ENCODE measurements at places on chromosomes 13 and 19. TPM values are rescaled to one million over a fixed set of nuclear protein-coding genes. Genes with fewer than 3 reads are reported as not detected.

ZNF71 gene
- total RNA-seq = 4.0 TPM

ZNF99 gene
- total RNA-seq = not detected

PNMA8B gene
- not detected for total RNA-seq

CRLF1 gene
- total RNA-seq = 0.57 TPM

ZNF560 gene
- 0.10 TPM for total RNA-seq

CEACAM20 gene
- total RNA-seq = not detected

ZSCAN4 gene
- not detected for total RNA-seq

NR2C2AP gene
- total RNA-seq = 29.4 TPM

DNA sequence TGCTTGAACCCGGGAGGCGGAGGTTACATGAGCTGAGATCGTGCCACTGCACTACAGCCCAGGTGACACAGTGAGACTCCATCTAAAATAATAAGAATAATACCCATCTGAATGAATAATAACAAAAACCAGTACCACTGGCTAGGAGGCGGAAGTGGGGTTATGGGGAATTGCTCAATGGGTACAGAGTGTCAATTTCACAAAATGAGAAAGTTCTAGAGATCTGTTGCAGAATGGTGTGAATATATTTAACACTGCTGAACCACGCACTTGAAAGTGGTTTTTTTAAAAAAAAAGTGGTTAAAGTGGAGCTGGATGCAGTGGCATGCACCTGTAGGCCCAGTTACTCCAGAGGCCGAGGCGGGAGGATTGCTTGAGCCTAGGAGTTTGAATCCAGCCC lies 18.5 kb downstream of the KLF2 start:
- DNase-seq = no peak

GRCh38 chr13:89361909-89362308 lies 1690.7 kb downstream of the SLITRK5 start:
- no peak for DNase-seq

DNA sequence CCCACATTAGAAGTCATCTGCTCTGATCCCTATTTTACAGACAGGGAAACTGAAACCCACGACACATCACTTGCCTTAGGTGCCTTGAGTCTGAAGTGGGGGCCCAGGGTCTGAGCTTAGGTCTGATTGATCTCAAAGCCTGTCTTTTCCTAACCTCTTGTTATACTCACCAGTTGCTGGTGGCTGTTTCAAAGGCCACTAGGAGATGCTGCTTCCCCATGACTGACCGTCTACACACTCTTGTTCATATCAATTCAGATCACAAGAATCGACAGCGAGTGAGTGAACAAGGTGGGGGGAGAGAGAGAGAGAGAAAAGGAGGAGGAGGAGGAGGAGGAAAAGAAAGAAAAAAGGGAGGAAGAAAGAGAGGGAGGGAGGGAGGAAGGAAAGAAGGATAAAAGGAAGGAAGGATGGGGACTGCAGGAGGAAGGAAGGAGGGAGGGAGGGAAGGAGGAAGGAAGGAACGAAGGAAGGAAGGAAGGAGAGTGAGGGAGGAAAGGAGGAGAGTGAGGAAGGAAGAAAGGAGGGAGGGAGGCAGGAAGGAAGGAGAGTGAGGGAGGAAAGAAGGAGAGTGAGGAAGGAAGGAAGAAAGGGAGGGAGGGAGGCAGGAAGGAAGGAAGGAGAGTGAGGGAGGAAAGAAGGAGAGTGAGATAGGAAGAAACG lies 3.3 kb downstream of the OR10H1 start:
- DNase-seq = peak; percentile 70

- DNase-seq = no peak
Measured at GRCh38 chr19:37893845-37894575, 12.4 kb downstream of the WDR87 start.

DNA sequence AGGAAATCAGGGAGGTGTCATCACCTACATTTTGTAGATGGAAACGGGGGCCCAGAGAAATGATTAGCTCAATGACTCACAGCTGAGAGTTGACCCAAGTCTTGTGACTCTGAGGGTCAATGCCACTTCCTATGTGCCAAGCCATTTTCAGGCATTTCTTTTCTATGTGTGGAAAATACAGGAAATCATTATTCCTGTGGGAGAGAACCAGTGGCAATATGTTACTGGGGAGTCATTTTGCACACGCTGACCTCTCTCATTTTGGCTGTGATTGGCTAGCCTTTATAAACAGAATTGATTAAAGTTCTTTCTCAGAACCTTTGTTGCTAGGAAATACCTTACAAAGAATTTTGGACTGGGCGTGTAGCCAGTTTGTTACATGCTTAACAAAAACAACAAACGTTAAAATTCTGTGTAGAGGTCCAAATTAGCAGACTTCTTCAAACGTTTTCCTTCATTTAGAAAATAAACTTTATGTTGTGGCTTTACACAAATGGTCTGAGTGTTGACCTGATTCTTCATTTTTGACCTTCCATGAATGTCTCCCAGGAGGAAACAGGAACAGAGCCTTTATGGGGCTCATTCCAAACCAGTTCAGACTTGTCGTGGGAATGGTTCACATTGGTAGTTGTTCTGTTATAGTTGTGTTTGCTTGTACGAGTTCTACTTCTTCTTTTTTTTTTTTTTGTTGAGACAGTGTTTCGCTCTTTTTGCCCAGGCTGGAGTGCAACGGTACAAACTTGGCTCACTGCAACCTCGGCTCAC lies 11.4 kb downstream of the PCCA start:
- peak; percentile 91 for DNase-seq

- no peak for DNase-seq
Measured at GRCh38 chr19:10554760-10555609, 10.8 kb downstream of the KRI1 start.

DNA sequence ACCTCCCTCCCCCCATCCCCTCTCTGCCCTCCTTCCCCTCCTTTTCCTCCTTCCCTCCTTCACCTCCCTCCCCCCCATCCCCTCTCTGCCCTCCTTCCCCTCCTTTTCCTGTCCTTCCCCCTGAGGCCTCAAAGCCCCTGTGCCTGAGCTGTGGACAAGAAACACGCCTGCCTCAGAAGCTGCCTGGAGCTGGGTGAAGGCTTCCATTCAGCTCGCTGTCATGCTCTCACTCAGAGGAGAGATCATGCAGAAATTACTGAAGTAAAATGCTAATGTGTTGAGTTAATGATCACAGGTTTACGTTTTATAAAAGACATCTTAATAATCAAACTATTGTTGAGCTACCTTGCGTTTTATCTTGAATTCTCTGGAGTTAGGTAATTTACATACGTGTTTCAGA lies 114.5 kb downstream of the ATP11A start:
- no peak for DNase-seq

DNA sequence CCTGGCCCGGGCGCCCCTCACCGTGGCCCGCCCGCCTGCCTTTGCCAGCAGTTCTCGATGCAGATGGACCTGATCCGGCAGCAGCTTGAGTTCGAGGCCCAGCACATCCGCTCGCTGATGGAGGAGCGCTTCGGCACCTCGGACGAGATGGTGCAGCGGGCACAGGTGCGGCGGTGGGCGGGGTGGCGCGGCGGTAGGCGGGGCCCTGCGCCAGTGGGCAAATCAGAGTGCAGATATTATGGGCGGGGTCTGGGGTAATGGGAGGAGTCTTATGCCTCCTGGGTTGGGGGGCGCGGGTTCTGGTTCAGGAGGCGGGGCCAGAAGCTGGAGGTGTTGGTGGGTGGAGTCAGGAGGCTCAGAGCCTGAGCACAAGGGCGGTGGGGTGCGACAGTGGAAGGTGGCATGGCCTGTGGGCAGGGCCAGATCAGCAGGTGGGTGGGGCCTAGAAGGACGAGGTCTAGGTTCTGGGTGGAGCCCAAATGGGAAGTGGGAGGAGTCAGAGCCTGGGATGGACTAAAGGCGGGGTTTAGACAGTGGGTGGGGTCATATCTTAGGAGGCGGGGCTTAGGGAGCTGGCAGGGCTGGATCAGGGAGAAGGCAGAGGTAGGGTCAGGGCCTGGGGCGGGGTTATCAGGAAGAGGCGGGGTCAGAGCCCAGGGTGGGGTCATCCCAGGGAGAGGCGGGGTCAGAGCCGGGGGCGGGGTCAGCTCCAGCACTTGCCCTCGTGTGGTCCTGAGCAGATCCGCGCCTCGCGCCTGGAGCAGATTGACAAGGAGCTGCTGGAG lies 5.6 kb downstream of the APC2 start:
- peak; percentile 39 for DNase-seq

GRCh38 chr13:43514311-43514710 lies 272.5 kb downstream of the ENOX1 start:
- DNase-seq = no peak

DNA sequence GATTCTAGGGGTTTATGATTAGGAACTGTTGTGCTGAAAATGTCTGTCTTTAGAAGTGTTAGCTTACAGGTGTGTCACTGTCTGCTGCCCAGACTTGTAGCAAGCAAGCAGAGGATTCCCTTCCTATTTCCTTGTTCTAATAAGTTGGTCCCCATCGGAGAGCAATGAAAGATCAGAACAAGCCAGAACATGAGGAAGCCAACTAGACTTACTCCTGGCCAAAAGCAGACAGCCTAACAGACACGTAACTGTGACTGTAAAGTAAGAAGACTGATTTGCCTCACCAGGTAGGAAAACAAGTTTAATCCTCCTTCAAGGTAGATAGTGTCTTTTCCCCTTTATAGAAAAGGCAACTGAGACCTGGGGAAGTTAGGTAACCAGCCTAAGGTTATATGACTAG lies 12.5 kb downstream of the POLR1D start:
- DNase-seq = no peak

GRCh38 chr19:31314156-31314555 lies 35.1 kb downstream of the TSHZ3 start:
- DNase-seq = no peak

DNA sequence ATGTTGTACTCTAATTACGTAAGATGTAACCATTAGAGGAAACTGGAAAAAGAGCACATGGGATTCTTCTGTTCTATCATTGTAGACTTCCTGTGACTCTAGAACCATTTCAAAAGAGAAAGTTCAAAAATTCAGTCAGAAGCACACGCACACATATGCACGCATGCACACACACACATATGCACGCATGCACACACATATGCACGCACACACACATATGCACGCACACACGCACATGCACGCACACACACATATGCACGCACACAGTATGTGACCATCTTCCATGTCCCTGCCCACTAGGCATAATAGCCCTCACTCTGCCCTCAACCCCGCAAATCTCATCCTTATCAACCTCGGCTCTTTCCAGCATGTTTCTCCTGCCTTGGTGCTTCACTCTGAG lies 14.0 kb downstream of the GP6 start:
- no peak for DNase-seq

DNA sequence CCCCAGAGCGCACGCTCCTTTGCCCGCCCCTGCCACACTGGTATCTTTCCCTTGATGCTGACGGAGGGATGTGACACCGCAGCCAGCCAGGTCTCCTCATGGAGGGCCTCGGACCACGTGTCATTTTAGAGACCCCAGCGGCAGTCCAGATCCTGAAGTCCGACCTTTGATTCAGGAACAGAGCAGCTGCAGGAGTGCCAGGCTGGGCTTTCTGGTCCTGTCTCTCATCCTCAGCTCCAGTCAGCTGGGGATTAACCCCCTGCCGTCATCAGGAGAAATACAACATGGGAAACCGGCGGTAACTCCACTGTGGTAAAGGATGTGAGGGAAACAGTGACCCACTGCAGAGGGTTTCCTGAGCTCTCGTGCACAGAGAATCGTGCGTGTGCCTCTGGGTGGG lies 140.6 kb downstream of the SIPA1L3 start:
- DNase-seq = no peak

DNA sequence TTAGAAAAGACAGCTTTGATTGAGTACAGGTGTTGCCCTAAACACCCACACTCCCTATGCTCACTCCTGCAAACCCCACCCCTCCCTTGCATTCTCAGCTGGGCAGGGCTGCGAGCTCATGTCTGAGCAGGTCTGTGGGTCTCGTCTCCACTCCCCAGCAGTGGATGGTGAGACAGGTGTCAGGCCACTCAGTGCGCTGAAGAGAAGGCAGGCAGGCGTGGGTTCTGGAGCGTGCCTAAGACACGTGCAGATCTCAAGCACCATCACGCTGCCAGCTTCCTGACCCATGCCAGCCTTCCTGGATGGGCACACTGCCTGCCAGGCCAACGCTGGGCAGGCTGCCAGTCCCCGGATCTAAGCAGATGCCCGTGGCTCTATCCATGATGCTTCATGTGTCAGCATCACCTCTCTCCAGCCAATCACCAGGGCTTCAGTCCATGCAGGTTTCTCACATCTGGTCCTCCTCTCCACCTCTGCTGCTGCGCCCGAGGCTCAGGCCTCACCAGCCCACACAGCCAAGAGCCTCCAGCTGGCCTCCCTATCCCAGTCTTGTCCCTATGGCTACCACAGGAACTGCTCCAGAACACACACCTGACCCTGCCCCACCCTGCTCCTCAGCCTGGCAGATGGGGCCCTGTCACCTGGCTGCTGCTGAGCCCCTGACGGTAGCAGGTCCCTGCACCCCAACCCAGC lies 42.6 kb downstream of the EPS15L1 start:
- DNase-seq = peak; percentile 12

DNA sequence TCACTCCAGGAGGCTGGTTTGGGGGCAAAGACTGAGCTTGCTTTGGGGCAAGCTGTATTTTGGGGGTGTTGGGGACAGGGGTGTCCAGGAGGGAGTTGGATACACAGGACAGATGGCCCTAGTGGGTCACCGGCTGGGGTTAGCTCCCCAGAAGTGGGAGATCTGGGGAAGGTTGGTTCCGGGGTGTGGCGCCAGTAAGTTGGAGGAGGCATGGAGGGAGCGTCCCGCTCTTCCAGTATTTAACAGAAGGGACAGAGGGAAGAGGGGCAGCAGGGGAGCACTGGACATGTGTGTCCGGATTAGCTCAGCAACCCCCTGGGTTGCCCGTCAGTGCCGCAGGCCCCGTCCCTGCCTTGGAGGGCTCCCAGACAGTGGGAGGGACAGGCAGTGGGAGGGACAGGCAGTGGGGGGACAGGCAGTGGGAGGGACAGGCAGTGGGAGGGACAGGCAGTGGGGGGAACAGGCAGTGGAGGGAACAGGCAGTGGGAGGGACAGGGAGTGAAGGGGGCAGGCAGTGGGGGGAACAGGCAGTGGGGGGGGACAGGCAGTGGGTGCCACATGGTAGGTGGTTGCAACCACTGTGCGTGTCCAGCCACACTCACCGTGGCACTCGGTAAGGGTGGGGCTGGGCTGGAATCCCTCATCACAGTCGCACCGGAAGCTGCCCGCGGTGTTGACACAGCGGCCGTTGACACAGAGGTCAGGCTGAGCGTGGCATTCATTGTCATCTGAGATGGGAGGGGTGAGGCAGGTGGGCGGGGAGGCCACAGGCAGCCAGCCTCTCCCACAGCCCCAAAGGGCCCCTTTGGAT lies 33.2 kb downstream of the CCL25 start:
- no peak for DNase-seq

GRCh38 chr19:54600212-54600611 lies 6.8 kb downstream of the LILRA1 start:
- no peak for DNase-seq

Measured in M059J (cell line).